ENCODE measurements at places on chromosomes 2 and 18.

DNA sequence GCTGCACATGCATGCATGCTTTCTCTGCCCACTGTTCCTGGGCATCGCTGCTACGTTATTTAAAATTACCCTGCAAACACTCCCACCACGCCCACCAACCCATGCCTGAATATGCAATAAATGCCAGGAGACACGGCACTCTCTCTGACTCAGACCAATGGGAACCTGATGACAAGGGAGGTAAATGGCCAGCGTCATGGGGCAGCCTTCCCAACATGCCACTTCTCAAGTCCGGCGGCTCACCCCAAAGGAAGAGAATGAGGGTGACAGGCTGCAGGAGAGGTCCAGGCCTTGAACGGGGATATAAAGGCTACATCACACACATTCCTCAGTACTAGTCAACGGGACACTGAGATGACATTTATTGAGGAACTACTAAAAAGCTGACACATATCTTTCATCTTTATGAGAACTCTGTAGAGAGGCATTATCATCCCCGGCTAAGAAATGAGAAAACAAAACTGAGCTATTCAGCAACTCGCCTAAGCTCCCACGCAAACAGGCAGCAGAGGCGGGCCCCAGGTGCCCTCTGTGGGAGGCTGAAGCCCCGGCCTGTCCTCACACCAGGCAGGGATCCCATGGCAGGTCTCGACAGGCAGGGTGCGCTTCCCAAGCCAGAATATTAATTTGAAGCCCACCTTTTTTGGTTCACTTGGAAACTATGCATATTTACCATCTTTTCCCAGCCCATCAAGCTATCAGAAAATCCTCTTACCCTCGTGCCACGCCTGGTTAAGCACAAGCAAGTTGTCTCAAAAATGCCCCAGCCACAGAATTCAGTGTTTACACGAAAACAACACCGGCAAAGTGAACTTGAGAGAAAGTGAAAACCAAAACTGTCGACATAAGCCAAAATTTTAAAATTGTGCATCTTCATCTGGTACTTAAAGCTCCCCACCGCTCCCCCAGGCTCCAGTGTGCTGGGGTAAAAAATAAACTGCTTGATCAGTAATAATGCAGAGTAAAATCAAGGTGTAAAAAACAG lies 166.3 kb downstream of the HDAC4 start:
- no peak for DNase-seq

DNA sequence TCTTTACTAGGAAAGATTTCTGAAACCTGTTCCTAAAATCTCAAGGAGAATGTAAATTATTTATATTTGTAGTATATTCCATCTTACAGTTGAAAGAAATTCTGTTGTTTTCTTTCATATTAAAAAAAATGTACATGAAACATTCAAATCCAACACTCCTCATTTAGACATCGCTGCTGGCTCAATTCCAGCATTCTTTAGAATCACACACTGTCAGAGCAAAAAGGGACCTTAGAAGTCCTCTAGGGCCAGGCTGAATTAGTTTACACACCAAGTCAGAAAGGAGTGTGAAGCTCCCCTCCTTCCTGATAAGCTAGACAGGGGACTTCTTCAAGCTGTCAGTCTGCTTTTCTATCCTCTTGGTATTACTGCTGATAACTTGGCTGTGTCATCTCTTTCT lies 158.6 kb upstream of the LTBP1 start:
- DNase-seq = no peak

DNA sequence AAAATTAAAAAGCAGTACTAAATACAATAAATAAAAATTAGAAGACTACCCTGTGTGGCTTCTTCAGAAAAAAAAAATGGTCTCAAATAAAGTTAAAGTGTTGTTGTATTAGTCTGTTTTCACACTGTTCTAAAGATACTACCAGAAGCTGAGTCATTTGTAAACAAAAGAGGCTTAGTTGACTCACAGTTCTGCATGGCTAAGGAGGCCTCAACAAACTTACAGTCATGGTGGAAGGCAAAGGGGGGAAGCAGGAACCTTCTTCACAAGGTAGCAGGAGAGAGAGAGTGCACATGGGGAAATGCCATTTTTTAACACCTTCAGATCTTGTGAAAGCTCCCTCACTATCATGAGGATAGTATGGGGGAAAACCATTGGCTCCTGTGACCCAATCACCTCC lies 612.8 kb downstream of the RNF144A start:
- DNase-seq = no peak

DNA sequence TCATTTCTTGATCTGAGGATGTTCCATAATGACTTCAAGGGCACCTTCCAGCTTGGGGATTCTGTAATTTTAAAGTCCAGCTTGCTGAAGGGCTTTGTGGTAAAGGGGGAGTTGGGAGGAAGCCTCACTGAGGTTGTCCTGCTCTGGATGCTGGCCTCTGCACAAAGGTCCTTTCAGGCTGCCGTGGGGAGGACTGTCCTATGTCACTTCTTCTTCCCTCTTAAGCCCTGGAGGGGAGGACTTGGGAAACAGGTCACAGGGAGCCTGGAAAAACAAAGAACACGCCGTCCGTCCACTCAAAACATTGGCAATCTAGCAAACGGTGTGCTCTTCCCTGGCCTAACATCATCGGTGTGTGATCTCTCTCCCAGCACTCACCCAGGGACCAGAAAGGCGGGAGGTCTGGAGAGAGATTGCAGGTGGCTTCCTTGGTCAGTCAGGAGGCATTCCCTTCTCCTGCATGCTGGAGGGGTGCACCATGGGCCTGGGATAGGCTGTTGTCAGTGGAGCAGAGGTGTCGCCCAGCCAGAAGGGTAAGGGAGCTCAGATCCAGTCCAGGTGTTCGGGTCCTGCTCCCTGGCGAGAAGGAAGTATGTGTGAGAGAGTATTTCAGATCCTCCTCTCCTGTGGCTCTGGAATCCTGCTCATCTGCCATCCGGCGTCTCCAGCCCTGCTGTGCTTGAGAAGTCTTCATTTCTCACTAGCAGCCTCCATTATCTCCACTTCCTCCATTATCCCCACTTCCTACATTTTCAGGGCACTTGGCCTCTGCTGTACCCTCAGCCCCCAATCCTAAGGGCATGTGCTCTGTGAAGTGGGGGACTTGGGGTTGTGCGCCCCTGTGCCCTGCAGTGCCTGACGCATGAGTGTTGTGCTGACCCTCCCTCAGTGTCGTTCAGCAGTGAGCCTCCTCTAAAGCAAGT lies 20.1 kb downstream of the ASAP2 start:
- no peak for DNase-seq

DNA sequence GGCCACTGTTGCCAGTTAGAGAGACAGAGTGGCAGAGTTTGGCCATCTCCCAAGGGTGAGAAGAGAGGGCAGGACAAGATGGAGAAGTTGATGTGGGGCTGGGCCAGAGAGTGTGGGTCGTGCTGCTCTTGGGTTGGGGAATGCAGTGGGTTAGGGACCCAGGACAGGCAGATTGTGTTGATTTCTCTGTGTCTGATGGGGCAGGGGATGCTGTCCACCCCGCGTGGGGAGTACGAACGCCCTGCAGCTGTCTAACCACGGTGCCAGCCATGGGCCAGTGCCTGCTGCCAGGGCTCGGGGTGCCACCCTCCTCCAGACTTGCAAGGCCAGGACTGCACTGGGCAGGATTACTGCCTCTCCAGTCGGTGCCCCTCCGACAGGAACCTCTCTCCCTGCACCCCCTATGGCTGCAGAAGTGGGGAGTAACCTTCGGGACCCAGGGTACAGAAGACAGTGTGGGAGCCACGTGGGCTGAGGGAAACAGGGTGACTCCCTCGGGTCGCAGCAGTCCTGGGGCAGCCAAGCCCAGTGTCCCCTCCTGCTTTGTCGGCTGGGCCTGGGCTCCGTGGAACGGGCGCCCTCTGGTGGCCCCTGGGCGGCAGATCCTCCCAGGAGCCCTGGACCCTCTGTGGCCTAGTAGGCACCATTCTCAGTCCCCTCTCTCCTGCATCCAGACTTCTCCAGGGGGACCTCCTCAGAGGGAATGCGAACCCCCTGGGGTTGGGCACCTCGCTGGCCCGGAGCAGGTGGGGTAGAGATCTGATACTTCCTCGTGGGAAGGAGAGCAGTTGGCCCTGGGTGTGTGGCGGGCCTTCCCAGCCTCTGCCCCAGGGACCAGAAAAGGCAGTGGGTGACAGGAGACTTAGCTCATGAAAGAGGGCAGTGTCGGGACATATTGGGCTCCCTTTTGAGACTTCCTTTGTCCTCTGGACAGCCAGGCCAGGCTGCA lies 2.7 kb downstream of the GPC1 start:
- peak; percentile 71 for DNase-seq
